Thyroid gland (tissue), 4 donors: ENCODE measurements at places on chromosomes 3 and 15.

DNA sequence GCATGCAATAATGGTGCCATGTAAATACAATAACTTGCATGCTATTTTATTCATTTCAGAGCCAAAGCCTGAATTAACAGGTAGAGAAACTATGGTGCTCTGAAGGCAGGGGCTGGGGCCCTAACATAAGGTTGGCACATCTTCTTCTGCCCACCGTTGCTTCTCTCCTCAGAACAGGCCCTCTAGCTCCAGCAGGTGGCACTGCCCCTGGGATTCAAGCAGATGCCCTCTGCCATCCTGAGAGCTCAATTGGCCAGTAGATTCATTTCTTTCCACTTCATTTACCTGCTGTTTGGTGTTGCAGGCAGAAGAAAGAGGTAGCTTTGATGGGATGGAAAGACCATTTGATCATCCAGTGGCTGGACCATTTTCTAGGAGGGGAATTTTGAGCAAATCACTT, 130.5 kb downstream of the FOXB1 start:
- no peak overlapping the region for H3K4me3 ChIP-seq
- DNase-seq, result peak; percentile 25
- H3K36me3 ChIP-seq, result no peaks in the 10 kb centered on the region
- H3K27me3 ChIP-seq, result no peaks in the 10 kb centered on the region

DNA sequence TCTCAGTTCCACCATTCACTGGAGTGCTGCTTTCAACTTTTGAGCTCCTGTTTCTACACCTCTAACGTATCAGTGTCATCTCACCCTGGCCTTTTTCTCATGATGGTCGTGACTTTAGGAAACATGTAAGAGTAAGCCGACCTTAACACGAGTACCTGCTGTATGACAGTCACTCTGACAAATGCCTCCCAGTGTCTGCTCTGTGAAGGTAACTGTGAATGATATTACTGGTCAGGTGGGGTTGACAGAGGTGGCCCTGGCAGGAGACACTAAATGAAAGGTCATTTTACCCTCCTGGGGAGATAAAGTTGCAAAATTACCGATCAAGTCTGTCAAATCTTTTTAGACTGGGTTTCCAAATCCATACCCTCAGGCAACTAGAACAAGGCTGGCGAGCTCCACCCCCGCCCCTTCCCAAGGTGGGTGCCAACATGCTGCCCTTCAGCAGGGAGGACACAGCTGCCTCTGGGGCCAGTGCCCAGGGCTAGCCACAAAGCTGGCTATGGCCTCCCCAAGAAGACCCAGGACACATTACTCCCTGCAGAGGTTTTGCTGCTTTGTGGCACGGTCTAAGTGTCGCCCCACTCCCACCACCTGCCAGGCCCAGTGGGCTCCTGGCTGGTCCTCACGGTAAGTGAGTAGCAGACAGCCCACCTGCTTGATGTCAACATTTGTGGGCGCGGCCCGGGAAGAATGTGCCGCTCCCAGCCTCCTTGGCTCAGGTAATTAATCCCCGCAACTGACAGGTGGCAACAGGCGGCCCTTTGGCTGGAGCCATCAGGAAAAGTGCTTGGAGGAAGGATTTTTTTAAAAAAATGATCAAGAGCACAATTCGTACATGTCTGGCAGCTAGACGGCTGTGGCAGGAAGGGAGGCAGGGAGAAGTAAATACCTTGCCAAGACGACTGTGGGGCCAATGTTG, 211.8 kb downstream of the TP63 start:
- no peak overlapping the region for H3K27ac ChIP-seq
- H3K4me1 ChIP-seq, result no peaks in the 10 kb centered on the region
- no peak for DNase-seq
- H3K4me3 ChIP-seq, result no peak overlapping the region

DNA sequence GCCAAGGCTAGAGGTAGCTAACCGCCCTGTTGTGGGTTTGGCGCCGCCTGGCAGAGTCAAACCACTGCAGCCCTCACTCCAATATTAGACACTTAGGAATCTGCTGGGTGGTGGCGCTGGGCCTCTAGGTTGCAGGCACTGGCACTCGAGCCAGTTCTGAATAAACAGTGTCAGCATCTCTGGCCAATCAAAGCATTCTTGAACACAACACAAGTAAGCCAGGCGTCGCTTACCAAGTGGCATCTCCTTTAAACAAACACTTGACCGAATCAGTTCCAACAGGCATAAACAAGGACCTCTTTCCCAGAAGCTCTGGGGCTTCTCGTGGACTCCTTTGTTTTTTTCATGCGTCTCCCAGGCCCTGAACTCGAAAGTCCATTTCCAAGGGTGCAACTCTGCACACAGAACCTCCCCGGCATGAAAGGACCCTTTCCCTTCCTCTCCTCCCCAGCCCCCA, 82.3 kb downstream of the LRIG1 start:
- no peak overlapping the region for H3K4me3 ChIP-seq
- H3K4me1 ChIP-seq, result peaks cover 17% of the 10 kb centered on the region
- no peaks in the 10 kb centered on the region for H3K27me3 ChIP-seq
- peak overlapping the region; percentile 75 for H3K27ac ChIP-seq

DNA sequence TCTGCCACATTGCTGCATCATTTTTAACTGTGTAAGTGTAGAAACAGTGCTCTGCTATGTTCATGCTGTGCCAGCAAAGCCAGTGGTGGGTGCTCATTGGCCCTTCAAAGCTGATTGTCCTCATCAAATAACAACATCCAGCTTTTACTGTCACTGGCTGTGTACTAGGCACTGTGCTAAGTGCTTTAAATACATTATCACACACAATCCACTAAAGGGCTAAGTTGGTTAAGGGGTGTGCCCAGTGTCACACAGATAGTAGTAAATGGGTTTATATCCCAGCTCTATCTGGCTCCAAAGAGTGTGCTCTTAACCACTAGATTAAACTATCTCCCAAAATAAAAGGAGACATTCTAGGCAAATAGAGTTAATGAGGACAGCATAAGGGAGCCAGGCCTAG, 7.7 kb downstream of the TUBGCP4 start:
- no peaks in the 10 kb centered on the region for H3K27me3 ChIP-seq
- no peak overlapping the region for H3K27ac ChIP-seq
- no peak for DNase-seq
- no peaks in the 10 kb centered on the region for H3K4me1 ChIP-seq

DNA sequence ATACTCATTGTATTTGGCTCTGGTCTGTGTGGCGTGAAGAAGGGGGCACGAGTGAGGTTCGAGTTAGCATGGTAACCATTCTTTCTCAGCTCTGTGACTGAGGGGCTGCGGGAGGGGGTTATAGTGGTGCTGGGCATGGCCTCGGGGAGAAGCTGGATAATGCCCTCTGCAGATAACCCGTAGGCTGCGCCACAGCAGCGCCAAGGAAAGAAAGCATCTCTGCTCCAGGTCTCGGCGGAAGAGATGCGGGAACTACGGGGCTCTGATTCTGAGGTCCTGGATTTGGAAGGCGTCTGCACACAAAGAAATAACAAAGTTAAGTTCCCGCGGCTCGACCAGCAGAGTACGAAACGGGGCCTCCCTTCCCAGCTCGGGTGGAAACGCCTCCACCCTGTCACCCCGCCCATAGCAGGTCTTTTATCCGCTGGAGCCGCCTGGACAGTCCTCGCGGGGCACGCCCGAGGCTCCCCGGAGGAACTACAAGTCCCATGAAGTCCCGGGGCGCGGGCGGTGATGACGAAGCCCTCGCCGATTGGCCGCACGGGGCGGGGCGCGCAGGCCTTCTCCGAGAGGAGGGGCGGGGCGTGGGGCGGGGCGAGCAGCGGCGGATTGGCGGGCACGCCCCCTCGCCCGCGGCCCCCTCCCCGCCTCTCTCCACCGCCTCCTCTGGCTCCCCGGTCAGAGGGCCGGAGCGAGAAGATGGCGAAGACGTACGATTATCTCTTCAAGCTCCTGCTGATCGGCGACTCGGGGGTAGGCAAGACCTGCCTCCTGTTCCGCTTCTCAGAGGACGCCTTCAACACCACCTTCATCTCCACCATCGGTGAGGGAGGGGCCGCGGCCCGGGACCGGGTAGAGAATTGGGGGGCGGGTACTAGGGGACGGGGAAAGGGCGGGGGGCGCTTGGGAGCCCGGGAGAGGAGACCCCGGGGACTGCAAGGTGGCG, at the start of gene RAB8B:
Gene RAB8B (plus strand): TSS at position 681 of the 946 bp plus-strand sequence. CDS start 19 bp downstream, at position 700.
- H3K4me3 ChIP-seq, result peak within 1 kb of the TSS; percentile 74
- H3K4me1 ChIP-seq, result peaks cover 7% of the 10 kb centered on the region
- peak within 1 kb of the TSS; percentile 45 for H3K27ac ChIP-seq
- H3K27me3 ChIP-seq, result no peaks in the 10 kb centered on the region
- peak; percentile 98 for DNase-seq
- no peaks in the 10 kb centered on the region for H3K36me3 ChIP-seq

DNA sequence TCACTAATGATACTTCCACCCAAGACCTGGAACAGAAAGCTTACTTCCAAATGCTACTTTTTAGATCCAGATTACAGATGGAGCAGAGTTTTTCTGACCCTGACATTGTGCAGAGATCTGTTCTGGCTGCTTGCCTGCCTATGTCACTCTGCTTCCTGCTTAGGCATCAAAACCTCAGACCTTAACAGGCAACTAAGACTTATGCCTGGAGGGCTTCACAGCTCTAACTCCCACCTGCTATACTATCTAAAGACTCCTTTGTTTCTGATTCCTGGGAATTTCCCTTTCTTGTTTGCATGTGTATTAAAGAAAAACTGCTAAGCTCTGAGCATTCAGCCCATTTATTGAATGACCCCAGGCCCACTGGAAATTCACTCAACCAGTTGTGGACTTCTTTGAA, 157.4 kb upstream of the NPHP3 start:
- no peak overlapping the region for H3K27ac ChIP-seq
- no peak overlapping the region for H3K4me3 ChIP-seq
- H3K36me3 ChIP-seq, result no peaks in the 10 kb centered on the region
- no peak for DNase-seq
- no peaks in the 10 kb centered on the region for H3K27me3 ChIP-seq

GRCh38 chr15:36914466-36914865, 185.9 kb downstream of the MEIS2 start:
- H3K4me3 ChIP-seq, result no peak overlapping the region
- no peak for DNase-seq
- no peaks in the 10 kb centered on the region for H3K27me3 ChIP-seq
- H3K36me3 ChIP-seq, result no peaks in the 10 kb centered on the region
- no peak overlapping the region for H3K27ac ChIP-seq

- H3K4me3 ChIP-seq, result peak overlapping the region; percentile 72
- H3K36me3 ChIP-seq, result no peaks in the 10 kb centered on the region
- H3K27me3 ChIP-seq, result no peaks in the 10 kb centered on the region
- peaks cover 30% of the 10 kb centered on the region for H3K4me1 ChIP-seq
- peak; percentile 19 for DNase-seq
- H3K27ac ChIP-seq, result peak overlapping the region; percentile 97
These were observed 2.7 kb downstream of the BCL6 start for GRCh38 chr3:187742351-187743171.

GRCh38 chr15:88208396-88208795, 48.1 kb downstream of the NTRK3 start:
- no peaks in the 10 kb centered on the region for H3K36me3 ChIP-seq
- no peak for DNase-seq
- H3K4me1 ChIP-seq, result no peaks in the 10 kb centered on the region
- H3K27me3 ChIP-seq, result no peaks in the 10 kb centered on the region

DNA sequence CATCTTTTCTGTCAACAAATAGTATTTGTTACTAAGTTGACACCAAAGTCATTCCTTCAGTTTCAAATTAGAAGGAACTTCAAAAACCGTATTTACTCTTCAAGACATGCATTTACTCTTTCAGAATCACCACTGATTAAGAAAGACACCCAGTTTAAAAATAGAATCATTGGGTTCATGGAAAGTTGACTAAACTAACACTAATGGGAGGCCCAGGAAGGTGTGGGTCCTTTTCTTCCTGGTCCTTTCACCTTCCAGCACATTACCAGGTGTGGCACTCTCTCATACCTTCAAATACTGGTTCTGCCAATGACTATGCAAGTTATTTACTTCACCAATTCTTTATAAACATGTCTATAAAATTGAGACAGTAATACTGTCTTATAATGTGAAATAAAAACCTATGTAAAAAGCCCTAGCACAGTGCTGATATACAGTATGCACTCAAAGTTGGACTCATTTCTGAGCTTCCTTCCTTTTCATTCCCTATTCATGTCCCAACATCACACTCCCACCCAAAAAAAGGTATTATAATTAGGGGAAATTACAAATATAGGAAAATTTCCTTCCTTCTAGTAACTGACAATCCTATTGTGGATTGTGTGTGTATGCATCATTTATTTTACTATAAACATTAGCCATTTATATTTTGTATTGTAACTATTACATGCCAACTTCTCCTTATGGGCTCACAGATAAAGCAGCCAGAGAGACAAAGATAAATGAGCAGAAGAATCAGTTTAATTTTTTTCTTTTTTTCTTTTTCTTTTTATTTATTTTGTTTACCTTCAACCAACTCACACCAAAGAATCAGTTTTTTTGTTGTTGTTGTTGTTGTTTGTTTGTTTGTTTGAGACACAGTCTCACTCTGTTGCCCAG, 48.9 kb downstream of the LRRFIP2 start:
- no peaks in the 10 kb centered on the region for H3K27me3 ChIP-seq
- H3K4me3 ChIP-seq, result no peak overlapping the region
- H3K36me3 ChIP-seq, result no peaks in the 10 kb centered on the region
- H3K27ac ChIP-seq, result no peak overlapping the region
- no peak for DNase-seq
- H3K4me1 ChIP-seq, result peaks cover 12% of the 10 kb centered on the region

DNA sequence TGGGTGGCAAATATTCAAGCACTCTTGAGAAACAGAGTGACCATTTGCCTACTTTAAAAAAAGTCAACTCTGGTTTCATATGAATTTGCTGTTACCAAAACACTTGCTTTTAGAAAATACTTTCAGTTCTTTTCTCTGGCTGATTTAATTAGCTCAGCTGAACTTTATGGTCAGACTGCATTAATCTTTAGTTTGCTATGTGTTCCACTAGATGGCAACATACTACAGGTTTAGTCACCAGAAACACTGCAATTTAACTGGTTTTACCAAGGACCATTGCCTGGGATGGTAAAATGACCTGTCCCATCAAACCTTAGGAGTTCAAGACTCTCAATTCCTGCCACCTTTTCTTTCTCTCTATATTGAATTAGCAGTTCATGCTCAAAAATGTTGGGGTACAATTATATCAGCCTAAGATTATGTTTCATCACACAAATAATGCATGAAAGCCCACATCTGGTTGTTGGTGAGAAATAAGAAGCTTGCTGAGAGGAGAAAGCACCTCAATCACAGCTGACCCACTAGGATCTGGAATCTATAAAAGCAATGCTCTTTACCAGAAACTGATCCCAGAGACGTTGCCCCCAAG, 14.2 kb downstream of the EIF4E3 start:
- H3K4me1 ChIP-seq, result peaks cover 14% of the 10 kb centered on the region
- H3K27me3 ChIP-seq, result no peaks in the 10 kb centered on the region
- H3K4me3 ChIP-seq, result no peak overlapping the region

GRCh38 chr3:71082833-71083232, 500.7 kb downstream of the FOXP1 start:
- H3K4me3 ChIP-seq, result no peak overlapping the region
- no peak overlapping the region for H3K27ac ChIP-seq
- no peaks in the 10 kb centered on the region for H3K36me3 ChIP-seq
- no peaks in the 10 kb centered on the region for H3K4me1 ChIP-seq
- no peaks in the 10 kb centered on the region for H3K27me3 ChIP-seq

DNA sequence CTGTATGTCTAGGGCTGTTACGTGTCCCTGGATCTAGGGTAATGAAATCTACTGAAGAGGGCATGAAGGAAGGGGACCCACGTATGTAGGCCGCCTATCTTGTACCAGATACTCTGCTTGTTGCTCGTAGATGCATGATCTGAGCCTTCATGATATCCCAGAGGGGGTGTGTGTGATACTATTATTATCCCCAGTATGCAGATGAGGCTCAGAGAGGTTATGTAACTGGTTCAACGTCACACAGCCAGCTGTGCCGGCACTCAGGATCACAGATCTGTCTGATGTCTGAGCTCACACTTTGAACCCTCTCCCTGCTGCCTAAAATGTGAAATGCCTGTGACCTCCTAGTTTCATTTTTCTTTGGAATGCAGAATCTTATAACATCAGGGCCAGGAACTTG, 36.2 kb upstream of the SEC13 start:
- no peak for DNase-seq
- no peaks in the 10 kb centered on the region for H3K27me3 ChIP-seq
- no peaks in the 10 kb centered on the region for H3K4me1 ChIP-seq
- H3K36me3 ChIP-seq, result no peaks in the 10 kb centered on the region
- no peak overlapping the region for H3K27ac ChIP-seq
